NCI-H2107 (cell line): ENCODE measurements at places on chromosomes 4 and X.

GRCh38 chr4:78162821-78163220 is 105.7 kb downstream of the FRAS1 start:
- no peak for DNase-seq

- DNase-seq: no peak
Observed at GRCh38 chr4:165191814-165192499, 15.4 kb upstream of the KLHL2 start.

DNA sequence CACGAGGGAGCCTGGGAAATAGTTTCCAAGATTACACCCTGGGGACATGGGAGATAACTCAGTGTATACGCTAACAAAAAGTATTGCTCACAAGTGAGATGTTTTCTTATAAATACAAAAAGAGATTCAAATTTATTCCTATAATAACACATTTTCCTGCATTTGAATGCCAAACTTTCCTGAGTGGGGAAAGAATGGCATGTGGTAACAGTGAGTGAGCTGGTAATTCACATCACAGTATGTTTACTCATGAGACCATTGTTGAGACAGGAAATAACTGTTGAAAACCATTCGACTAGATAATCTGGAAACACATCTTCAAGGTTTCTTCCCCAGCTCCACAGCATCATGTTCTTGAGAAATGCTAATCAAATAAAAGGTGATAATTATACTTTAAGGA is 109.1 kb downstream of the TASL start:
- DNase-seq: no peak

DNA sequence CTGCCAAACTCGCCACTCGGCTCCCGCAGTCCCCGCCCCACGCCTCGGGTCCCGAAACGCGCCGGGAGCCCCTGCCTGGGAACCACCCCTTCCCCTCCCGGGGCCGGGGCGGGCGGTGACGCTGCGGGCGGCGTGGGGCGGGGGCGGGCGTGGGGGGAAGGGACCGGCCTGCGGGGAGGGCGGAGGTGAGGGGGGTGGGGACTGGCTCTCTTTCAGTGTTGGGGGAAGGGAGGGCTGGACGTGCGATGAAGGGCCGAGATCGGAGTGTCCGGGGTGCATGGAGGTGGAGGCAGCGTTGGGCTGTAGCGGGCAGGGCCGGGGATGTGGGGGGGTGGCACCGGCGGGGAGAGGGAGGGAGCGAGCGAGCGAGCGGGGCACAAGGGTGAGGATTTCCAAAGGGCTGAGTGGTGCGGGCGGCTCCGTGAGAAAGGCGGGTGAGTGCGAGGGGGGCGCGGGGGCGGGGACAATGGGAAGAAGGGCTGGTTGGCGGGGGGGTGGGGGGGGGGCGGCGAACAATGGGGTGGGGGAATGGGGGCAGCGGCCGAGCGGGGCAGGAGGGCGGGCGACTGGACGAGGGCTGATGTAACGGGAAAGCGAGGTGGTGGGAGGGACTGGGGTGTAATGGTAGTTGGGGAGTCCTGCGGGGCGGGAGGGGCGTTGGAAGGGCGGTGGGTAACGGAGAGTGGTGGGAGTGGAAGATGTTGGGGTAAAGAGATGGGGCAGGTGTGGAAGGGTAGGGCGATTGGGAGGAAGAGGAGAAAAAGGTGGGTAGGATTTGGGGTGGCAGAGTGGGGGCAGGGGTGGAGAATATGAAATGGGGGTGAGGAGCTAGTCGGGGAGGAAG is 578 bp downstream of the DCUN1D4 start:
- no peak for DNase-seq

DNA sequence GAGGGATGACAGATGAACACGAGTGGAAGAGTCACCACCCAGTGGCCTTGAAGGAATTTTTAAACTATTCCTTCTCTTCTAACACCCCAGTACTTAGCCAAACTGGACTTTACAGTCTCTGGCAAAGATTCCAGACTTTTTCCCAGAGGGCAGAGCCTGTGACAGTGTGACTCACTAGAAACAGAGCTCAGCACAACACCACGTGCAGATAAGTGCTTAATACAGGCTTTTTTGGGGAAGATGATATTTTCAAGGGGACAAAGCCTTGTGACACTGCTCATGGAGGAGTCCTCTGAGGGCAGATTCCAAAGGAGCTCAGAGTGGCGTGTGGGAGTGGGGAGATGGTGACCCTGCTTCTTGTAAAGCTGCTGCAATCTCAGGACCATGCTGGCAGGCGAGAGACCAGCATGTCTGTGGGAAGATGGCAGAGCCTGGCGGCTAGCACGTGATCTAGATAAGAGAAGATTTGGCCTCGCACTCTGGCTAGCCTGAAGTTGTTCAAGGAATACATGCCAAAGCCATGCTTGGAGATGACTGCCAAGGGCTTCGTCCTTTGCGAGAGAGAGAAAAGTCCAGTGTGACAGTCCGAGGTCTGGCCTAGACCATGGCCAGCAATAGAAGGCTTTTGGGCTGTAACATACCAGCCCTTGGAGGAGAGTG is 2.4 kb downstream of the RAB33A start:
- DNase-seq: no peak

DNA sequence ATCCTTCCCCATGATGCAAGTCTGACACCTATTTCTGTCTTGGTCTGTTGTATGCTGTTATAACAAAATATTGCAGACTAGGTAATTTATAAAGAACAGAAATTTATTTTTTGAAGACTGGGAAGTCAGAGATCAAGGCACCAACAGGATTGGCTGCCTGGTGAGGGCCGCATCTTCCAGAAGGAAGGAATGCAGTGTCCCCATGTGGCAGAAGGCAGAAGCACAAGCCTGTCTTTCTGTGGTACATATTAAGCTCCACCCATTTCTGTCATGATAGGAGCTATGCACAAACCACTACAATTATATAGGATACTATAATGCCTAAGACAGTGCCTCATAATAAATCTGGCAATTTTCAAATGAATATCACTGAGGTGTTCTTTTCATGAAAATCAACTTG is 502.3 kb upstream of the DIAPH2 start:
- no peak for DNase-seq

GRCh38 chrX:111543212-111543741 is 31.8 kb downstream of the SERTM2 start:
- DNase-seq: no peak

GRCh38 chr4:75031775-75032174 is 98.9 kb downstream of the PARM1 start:
- DNase-seq: no peak

DNA sequence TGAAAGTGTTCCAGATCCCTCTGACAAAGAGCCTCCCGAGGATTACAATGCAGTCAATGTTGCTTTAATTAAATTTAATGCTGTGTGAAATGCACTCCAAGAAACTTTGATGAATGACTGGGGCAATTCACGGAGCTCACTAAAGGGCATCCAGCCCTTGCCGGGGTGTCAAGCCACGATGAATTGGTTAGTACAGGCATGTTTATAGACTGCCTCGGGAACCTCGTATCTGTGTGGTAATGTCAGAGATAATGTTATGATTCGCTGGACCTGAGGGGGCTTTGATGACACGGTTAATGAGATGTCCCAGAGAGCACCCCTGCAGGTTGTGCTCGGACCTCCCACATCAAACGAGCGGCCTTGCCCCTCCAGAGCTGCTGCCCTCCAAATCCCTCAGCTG is 428.8 kb downstream of the NKX6-1 start:
- no peak for DNase-seq

DNA sequence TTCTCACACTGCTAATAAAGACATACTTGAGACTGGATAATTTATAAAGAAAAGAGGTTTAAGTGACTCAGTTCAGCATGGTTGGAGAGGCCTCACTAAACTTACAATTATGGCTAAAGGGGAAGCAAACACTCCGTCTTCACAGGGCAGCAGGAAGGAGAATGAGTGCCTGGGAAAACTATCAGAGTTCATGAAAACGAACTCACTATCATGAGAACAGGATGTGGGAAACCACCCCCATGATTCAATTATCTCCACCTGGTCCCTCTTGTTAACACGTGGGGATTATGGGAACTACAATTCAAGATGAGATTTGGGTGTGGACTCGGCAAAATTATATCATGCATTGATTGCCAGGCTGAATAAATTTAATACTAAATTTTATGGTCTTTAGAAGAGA is 592.7 kb downstream of the GRXCR1 start:
- no peak for DNase-seq

GRCh38 chrX:725971-726370 is 95.4 kb downstream of the SHOX start:
- no peak for DNase-seq

GRCh38 chr4:152221816-152222516 is 313.9 kb downstream of the FBXW7 start:
- DNase-seq: no peak

GRCh38 chr4:40194602-40195161 is 2.1 kb upstream of the RHOH start:
- no peak for DNase-seq

- no peak for DNase-seq
Observed at GRCh38 chr4:88765729-88766128, 68.1 kb upstream of the NAP1L5 start.

GRCh38 chr4:190018201-190018920 is 8.7 kb downstream of the FRG2 start:
- DNase-seq: no peak

DNA sequence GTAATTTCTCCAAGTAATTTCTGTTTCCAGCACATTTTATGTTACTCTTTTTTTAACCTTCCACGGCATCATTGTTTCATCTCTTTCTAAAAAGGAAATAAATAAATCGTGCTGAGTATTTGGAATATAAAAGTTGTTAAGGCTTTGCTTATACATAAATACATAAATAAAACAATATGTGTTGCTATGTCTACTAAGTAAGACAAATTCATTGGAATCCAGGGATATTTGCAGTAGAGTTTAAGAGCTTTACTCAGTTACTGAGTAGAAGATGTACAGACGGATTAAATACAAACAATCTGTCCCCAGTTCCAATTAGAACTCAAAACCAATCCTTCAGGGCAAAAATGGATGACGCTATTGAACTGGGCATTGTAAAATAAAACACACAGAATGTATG is 1.4 kb downstream of the ARHGAP24 start:
- DNase-seq: no peak

- no peak for DNase-seq
Observed at GRCh38 chr4:15562623-15563022, 92.5 kb downstream of the FBXL5 start.

DNA sequence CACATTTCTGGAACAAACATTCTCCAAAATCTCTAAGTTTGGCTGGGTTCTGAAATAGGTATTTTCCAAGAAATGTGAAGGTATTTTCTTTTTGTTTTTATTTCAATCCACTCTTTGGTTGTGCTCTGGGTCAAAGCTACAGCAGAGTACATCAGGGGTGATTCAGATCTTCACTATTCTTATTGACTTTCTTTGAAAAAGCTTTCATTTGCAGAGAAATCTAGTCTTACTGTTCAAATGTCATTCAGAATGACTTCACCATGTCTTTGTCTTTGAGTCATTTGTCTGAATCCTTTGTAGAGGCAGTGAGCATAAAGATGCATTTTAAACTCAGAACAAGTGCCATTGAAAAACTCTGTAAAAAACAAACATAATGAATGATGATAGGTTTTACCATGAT is 547.2 kb upstream of the ADGRL3 start:
- DNase-seq: no peak

- DNase-seq: no peak
Observed at GRCh38 chrX:100812216-100813158, 7.7 kb upstream of the CSTF2 start.
